ENCODE measurements at places on chromosomes 3 and 15. TPM values are rescaled to one million over a fixed set of nuclear protein-coding genes. Genes with fewer than 3 reads are reported as not detected.

The INAFM2 gene
- 21.6 TPM for total RNA-seq

- no peak for DNase-seq
These were observed 114.1 kb upstream of the TPM1 start for GRCh38 chr15:62928242-62928999.

DNA sequence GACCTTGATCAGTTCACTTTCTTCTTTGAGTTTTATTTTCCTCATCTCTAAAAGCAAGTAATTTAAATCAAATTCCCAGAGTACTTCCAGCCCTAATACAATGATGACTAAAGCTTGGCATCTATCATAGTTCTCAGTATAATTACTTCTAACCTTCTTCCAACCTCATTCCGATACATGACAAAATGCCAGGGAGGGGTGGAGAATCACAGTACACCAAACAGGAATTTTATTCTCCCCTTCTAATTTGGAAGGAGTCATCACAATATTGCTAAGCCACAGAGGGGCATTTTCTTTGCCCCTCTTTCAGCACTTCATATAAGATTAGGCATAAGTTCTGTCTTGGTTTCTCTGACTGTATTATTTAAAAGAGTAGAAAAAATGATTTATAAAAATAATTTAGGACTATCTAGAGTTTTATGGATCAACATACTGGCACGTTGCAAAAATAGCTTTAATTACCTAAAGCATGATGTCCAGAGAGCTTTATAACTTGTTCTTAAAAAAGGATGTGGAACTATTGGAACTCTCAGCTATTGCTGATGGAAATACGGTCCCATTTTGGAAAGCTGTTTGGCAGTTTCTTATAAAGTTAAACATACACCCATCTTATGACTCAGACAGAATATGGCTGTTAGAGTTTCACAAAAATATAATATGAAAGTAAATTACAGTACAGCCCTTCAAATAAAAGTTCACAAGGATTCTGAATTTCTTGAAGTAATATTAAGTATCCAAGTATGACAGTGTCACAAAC, 86.9 kb upstream of the UBE2E2 start:
- no peak for DNase-seq

DNA sequence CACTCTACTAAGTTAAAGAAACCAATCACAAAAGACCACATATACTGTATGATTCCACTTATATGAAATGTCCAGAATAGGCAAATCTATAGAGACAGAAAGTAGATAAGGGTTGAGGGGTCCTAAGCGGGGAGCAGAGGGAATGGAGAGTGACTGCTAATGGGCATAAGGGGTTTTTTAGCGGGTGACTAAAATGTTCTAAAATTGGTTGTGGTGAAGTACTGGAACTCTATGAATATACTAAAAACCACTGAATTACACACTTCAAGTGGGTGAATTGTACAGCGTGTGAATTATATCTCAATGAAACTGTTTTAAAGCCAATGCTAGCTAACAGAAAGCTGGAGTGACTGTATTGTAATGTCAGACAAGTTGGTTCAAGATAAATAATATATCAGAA, 33.3 kb downstream of the KPNA1 start:
- DNase-seq = no peak

The HACL1 gene
- total RNA-seq = 27.1 TPM

- DNase-seq = no peak
These were observed 123.3 kb downstream of the XXYLT1 start for GRCh38 chr3:195147649-195148080.

- no peak for DNase-seq
These were observed 522.2 kb upstream of the ZNF717 start for GRCh38 chr3:76307556-76307955.

GRCh38 chr15:57591237-57591821, 375 bp upstream of the MYZAP start:
- no peak for DNase-seq

DNA sequence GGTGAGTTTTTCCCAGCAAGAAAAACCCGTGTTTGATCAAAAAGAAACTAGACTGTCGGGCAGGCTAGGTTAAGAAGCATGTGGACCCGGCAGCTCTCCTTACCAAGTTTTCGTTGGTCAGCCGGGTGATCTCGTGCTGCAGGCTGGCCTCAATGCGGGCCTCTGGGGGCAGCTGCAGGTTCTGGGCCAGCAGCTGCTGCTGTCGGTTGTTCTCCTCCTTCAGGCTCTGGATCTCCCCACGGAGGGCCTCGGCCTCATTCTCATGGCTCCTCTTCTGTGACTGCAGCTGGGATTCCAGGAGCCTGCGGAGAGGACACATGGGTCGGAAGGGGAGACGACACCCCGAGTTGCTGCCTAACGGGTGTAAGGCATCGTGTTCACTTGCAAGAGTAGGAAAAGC, 44.5 kb upstream of the MYO5C start:
- DNase-seq = no peak

- no peak for DNase-seq
These were observed 9.5 kb upstream of the ARL14 start for GRCh38 chr3:160667452-160667851.

DNA sequence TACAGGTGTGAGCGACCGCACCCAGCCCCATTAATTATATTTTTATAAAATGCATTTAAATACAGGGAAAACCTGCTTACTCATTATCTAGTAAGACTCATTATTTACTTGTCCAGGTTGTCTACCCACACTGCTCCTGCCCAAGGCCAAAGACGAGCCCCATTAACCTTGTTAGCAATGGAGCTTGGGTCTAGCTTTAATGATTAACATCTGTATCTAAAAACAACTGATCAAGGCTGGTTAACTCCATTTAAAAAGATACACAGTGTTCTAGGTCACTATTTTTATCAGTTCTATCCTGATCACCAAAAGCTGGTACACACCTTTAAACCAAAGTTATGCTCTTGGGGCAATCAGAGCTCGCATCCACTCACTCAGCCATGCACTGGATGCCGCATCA, 10.4 kb upstream of the NCKIPSD start:
- no peak for DNase-seq

Data from kidney (tissue), 22 donors.